ENCODE measurements at places on chromosomes 6 and 20.

GRCh38 chr6:108630050-108630714 lies 69.5 kb downstream of the FOXO3 start:
- DNase-seq = no peak

- no peak for DNase-seq
Measured at GRCh38 chr6:112352607-112353006, 5.5 kb downstream of the RFPL4B start.

DNA sequence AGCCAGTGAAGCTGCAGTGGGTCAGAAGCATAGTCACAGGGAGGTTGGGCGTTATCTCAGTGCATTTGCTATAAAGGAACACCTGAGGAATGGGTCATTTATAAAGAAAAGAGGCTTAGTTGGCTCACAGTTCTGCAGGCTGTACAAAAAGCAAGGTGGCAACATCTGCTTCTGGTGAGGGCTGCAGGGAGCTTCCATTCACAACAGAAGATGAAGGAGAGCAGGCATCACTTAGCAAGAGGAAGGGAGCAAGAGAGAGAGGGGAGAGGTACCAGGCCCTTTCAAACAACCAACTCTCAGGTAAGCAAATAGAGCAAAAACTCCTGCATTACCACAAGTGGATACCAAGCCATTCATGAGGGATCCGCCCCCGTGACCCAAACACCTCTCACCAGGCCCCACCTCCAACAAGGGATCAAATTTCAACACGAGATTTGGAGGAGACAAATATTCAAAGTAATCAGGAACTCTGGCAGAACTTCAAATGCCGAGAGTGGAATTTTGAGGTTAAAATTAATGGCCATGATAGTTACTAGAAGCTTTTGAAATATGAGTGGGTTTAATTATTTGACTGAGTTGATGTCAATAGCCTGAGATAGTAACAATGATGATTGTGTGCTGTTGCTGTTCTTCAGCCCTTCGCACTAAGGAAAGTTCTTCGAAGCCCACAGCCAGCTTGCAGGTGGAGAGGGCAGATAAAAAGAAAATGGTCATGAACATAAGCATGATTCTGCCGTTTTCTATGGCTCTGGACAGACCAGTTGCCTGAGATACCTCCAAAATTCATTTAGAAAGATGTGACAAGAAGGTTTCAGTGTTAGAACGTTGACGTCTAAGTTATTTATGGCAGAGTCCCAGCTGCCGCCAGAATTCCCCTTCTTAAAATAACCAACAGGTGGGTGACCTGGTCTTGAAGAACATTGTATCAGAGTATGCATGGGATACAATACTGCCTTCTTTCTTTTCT lies 55.3 kb upstream of the ADTRP start:
- DNase-seq = no peak

- no peak for DNase-seq
Measured at GRCh38 chr20:15205719-15206118, 868.3 kb upstream of the FLRT3 start.

DNA sequence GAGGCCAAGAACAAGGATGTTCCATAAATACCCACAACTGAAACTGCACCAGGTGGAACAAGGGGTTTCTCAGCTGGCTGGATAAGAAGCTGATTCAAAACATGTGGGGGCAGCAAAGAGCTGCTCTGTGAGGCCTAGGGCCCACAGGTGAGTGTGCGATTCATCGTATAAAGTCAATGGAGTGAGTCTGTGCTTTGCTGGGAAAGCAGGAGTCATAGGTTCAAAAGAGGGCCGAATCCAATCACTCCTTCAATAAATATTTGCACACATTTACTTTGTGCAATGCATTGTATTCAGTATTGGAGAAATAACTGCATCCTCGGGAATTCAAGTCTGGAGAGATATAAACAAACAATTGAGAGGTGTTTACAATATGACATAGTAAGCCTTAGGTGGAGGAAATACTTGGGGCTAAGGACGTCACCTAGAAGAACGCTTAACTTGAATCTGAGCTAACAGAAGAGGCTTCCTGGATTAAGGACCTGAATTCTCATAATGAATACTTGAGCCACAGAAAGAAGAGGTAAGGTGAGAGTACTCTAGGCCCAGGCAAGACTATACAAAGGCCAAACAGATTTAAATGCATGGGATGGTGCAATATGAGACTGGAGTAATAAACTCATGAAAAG lies 83.7 kb upstream of the TMEM30A start:
- no peak for DNase-seq

DNA sequence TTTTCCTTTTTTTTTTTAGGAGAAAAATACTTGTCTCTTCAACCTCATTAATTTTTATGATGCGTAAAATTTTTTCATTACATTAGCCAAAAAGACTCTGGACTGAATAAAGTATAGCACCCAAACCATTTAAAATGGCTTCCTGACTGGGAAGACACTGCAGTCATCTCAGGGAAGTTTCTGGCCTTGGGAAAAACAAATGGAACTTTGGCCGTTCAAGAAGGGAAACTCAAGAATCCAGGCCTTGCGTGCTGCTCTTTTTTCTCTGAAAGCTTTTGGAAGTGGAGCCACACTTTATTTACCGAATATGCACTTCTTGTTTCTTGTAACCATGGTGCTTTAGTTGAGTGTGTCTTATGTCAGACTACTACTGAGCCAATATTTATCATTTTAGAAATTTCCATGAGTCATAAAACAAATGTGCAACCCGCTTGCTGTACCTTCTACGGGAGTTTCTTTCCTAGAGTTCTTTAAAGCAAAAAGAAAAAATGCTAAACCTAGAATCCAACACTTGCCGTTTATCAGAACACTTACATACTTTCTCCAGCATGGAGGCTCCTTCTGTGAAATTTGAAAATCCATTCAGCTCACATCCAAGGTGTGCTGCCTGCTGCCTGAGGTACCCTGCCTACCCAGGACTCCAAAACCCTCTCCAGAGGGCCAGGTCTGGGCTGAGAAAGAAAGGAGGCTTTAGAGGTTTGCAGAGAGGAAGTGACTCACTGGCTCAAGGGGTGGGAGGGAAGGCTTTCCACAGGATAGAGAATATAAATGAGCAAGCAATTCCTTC lies 11.5 kb upstream of the DSTN start:
- peak; percentile 29 for DNase-seq

DNA sequence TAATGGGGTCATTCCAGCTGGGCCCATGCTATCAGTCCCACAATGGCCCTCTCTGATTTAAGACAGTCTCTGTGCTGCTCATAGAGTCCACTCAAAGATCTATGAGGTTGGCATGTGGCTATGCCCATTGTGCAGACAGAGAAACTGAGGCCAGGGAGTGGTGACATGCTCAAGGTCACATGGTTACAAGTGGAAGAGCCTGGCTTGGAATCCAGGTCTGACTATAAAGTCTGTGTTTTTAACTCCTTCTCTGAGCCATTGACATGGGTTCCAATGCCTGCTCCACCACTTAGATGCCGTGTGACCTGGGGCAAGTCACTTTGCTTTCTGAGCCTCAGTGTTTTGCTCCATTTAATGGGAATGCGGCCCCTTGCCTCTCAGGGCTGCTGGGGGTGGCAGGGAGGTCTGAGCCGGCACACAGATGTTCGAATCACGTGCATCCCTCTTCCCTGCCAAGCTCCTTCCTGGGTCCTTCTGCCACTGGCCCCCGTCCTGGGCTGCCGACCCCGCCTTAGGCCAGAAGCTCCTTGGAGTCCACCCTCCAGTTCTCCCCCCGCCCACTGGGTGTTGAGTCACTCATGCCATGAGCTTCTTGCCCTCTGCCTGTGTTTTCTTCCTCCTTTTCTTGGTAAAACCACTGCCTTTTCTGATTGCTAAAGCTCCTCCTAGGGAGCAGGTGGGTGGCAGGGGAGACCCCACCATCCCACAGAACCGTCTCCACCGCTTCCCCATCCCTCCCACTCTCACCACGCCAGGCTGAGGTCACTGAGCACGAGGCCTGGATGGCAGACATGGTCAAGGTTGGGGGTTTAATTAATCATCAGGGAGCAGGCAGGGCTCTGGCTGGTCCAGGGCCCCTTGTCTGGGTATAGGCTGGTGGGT lies 35.7 kb downstream of the CEBPB start:
- DNase-seq = no peak

- peak; percentile 23 for DNase-seq
Measured at GRCh38 chr6:96394727-96395126, 126.9 kb upstream of the UFL1 start.

- no peak for DNase-seq
Measured at GRCh38 chr6:111750753-111751673, 122.2 kb downstream of the FYN start.

GRCh38 chr6:108800427-108800864 lies 47.8 kb upstream of the ARMC2 start:
- no peak for DNase-seq

GRCh38 chr20:51622004-51622874 lies 79.7 kb upstream of the NFATC2 start:
- DNase-seq = no peak

- no peak for DNase-seq
Measured at GRCh38 chr6:11824986-11825385, 46.4 kb upstream of the ADTRP start.

GRCh38 chr20:4324611-4325243 lies 309.4 kb upstream of the RNF24 start:
- no peak for DNase-seq

GRCh38 chr6:395432-396125 lies 4.0 kb downstream of the IRF4 start:
- no peak for DNase-seq

- DNase-seq = no peak
Measured at GRCh38 chr6:158869826-158870648, 50.9 kb upstream of the EZR start.

DNA sequence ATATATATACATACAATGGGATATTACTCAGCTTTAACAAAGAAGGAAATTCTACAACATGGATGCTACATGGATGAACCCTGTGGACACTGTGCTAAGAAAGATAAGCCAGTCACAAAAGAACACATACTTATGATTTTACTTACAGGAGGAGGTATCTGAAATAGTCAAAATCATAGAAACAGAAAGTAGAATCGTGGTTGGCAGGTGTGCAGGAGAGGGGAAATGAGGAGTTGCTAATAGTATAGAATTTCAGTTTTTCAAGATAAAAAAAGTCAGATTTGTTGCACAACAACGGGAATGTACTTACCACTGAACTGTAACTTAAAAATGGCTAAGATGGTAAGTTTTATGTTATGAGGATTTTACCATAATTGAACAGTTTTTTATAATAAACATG lies 706.3 kb downstream of the TFAP2A start:
- no peak for DNase-seq

DNA sequence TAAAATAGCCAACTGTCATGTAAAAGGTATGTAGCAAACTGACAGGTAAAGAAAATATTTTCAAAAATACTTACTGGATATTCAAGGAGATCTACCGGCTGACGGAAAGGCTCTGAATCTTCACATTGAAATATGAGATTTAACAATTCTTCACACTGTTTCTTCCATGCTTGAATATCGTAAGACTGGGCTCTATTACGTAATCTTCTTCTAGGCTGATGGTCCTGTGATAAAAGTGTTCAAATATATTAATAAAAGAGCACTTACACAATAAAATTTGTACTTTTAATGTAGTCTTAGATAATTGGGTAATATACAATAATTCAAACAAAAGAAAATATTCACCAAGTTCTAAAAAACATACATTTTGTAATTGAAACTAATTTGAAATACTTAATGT lies 87.4 kb downstream of the IRAK1BP1 start:
- no peak for DNase-seq

GRCh38 chr6:72081871-72082270 lies 195.5 kb downstream of the RIMS1 start:
- no peak for DNase-seq

- no peak for DNase-seq
Measured at GRCh38 chr6:142738035-142738396, 207.0 kb downstream of the HIVEP2 start.

GRCh38 chr6:128168244-128168643 lies 267.4 kb upstream of the THEMIS start:
- DNase-seq = no peak

DNA sequence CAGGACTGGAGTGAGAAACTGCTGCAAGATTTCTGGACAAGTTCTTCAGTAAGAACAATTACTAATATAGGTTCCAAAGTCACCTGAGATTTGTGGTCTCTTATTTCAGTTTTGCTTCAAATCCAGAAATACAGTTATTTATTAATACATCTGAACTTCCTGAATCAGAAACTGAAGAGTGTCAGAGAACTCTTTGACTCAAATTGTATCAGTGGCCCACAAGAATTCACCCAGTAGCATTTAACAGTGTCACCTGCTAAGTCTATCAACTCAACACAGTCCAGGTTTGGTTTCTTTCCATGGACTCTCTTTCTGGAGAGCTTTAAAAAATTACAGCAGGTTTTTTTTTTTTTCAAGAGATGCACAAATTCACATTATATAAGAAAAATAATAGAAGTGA lies 18.8 kb upstream of the NHSL1 start:
- no peak for DNase-seq

- no peak for DNase-seq
Measured at GRCh38 chr20:61701401-61701800, 364.3 kb downstream of the TAF4 start.

DNA sequence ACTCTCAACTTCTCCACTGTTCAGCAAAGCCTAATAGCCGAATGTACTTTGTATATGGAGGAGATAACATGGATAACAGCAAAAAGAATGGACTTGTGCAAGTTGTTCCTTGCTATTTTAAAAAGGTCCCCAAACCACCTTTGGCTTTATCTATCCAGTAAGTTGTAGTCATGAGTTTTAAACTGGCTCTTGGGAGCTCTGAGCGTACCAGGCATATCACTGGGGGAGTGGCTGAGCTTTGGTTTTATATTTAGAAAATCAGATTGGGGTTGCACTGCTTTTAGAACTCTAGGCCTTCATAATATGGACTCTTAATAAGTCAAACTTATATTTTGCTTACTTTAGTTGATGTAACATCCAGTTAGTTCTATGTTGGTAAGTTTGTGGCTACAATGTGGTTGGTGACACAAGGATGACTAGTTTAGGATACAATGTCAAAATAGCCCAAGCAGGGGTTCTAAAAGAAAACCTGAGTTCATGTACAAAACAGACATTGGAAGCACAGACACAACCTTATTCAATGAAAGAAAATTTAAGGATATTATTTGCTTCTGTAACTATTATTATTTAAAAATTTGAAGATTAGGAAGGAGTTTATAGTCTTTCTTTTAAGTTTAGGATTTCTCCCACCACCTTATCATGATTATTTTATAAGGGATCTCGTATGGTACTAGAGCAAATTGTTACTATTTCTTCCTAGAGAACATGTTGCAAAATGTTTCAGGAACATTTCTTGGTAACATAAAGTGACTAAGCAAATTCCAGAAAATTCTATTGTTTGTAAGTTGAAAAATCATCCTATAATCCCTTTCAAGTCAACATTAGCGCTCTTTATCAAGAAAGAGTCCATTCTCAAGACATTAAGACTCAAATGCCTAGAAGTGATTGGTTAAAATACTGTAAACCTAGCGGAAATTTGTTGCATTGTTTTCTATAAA lies 165.8 kb upstream of the SUPT3H start:
- no peak for DNase-seq

Measured in eye (tissue), 1 donor.